Stimulated activated CD8-positive, alpha-beta memory T cell treated with anti-CD3 and anti-CD28 coated beads, Interleukin-4, amount 100 ng/mL, for 48 hours (primary cell): ENCODE measurements at places on chromosomes 2 and 18.

DNA sequence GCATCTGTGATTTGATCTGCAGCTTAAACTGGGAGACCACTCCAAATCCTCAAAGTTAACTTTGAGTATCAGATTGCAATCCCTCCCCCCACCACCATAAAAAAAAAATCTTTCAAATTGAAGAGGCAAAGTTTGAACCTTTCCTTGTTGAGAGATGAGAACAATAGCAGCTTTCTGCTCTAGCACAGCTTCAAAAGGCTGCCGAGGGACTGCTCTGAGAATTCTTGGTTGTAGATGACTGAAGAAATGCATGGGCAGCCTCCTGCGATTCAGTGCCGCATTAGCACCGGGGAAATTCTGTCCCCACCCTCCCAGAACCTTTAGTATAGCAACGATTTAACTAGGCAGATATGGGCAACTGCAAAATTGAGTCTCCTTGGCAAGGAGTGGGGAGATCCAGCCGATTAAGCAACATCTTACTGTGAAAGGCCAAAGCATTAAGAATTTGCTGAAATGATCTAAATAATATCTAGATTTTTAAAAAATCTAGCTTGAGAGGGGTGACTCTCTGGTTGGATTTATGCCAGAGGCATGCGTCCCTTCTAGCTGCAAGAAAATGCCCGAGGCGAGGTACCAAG is 3.9 kb upstream of the SP5 start:
- DNase-seq = no peak

GRCh38 chr2:44330801-44331200 is 30.5 kb downstream of the PREPL start:
- DNase-seq = no peak

GRCh38 chr2:161775971-161776370 is 151.8 kb downstream of the SLC4A10 start:
- no peak for DNase-seq

DNA sequence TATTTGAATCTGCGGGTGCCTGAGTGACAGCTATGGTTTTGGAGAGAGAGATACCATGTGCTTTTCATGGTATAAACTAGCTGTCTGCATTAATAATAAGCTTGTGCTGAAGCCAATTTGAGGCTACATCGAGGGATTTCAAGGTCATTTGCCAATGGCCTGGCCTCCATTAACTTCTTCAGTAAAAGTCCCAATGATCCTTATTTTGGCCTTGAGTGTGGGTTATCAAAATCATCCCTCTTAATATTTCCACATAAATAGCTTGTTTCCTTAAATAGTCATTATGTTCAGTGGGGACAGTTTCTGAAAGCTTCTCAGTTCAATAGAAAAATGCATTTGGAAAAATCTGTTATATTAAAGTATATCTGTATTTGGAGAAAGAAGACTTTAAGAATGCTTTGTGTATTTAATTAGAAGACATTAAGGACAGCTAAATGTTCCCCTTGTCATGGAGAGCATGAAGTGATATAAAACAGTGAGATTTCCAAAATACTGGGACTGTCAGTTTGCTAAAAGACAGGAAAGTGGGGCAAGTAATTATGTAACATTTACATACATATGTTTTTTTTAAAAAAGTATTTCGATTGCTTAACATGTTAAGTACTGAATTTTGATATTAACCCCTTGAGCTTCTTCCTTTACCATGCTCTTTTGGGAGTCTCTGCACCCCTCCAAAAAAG is 355.5 kb upstream of the ZEB2 start:
- no peak for DNase-seq

GRCh38 chr18:38909972-38910371 is 1344.4 kb upstream of the CELF4 start:
- no peak for DNase-seq

GRCh38 chr2:39225567-39225966 is 18.2 kb downstream of the CDKL4 start:
- no peak for DNase-seq

GRCh38 chr2:57434441-57434840 is 612.2 kb upstream of the VRK2 start:
- DNase-seq = no peak

- DNase-seq = no peak
These were observed 79.0 kb upstream of the WDR75 start for GRCh38 chr2:189362283-189362682.

DNA sequence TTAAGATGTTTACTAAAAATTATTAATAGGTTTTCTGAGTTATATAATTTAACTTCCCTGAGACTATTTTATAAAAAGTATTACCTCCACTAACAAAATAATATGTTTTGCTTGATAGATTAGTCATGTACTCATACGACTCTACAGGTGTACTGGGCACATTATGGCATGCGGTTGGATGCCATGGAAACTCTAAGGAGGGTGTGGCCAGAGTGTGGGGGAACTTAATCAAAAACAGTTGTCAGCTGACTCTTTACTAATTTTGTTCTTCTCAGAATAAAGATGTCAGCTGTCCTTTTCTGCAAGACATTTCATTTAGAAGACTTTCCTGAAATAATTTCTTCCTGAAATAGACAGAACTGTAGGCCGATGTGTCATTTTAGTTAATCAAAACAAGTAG is 228.3 kb upstream of the SIX3 start:
- DNase-seq = no peak

- DNase-seq = no peak
These were observed 158.5 kb downstream of the CDCA7 start for GRCh38 chr2:173513107-173513727.

- DNase-seq = no peak
These were observed 803.3 kb upstream of the CELF4 start for GRCh38 chr18:38368886-38369285.

GRCh38 chr2:51953931-51954330 is 922.0 kb upstream of the NRXN1 start:
- no peak for DNase-seq

- no peak for DNase-seq
These were observed 310.4 kb upstream of the SYT4 start for GRCh38 chr18:43587538-43588153.

DNA sequence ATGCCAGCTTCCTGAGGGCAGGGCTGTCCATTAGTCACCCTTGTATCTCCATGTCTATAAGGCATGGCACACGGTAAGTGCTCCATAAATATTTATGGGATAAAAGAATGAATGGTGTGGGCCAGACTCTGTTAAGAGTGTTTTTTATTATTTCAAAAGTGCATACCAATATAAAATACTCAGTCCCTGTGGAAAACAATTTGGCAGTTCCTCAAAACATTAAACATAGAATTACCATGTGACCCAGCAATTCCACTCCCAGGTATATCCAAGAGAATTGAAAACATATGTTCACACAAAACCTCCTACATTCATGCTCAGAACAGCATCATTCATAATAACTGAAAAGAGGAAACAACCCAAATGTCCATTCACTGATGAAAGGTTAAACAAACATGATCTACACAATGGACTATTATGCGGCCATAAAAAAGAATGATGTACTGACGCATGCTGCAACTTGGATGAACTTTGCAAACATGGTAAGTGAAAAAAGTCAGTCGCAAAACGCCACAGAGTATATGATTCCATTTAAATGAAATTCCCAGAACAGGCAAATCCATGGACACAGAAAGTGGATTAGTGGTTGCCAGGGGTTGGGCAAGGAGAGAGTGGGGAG is 69.1 kb upstream of the TCF7L1 start:
- DNase-seq = no peak

GRCh38 chr2:26016012-26016705 is 17.7 kb upstream of the RAB10 start:
- DNase-seq = no peak

DNA sequence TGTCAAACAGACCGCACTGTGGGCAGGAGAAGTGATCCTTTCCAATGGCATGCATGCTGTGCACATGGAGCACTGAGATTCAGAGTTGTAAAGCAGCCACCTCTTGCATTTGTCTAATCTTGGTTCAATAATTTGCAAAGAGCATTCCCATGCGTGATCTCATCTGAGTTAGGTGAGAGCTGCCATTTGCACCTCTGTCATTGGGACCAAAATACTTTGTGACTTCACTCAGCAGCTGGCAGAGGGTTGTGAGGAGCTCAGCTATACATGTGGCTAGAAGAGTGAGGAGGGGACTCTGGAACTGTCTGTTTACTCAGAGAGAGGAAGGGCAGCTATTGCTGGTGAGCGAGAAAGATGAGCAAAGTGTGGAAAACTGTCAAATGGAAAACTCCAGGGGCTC is 265.1 kb upstream of the TNP1 start:
- DNase-seq = no peak

DNA sequence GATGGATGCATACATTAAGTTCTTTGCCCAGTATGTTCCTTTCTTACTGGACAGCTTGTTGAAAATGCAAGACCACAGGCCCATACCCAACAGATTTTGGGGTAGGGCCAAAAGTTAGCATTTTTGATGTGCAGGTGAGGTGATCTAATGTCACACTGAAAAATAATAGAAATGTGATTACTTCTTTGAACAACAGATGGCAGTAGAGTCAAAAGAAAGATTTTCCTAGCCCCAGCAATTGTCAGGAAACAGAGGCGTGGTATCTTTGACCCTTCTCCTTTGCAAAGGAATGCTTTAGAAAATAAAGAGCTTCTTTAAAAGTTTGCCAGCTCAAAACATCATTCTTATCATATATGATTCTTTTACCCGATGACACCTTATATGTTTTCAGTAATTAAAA is 343.6 kb upstream of the SYT4 start:
- DNase-seq = no peak

DNA sequence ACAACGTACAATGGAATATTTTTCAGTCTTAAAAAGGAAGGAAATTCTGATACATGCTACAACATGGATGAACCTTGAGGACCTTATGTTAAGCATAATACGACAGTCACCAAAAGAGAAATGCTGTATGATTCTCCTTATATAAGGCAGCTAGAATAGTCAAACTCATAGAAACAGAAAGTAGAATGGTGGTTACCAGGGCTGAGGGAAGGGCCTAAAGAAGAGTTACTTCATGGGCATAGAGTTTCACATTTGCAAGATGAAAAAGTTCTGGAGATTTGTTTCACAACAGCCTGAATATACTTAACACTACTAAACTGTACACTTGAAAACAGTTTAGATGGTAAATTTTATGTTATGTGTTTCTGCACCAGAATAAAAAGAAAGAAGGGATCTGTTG is 113.3 kb downstream of the GALNT1 start:
- DNase-seq = no peak

DNA sequence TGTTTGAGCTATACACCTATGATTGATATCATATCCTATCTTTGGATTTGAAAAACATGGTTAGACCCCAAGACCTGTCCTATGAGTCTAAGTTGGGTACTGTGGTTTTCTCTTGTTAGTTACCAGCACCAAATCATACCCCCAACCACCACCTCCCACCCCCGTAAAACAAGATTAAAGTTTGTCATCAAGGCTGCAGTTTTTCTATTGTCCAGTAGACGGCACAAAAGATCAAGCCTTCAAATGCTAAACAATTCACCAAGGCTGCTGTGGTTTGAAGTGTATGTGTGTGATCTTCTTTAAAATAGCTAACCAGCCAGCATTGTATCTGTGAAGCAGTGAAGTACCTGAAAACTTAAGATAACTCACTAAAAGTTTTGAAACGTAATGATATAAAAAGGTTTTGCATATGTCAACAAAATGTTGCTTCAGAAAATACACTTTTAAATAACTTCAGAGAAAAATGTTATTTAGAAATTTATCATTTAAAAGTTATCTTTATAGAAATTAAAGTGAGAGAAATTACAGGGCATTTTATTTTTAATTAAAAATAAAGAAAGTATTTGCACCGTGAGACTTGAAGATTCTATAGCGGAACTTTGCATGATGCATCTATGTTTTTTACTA is 5.8 kb upstream of the MEIS1 start:
- DNase-seq = no peak

DNA sequence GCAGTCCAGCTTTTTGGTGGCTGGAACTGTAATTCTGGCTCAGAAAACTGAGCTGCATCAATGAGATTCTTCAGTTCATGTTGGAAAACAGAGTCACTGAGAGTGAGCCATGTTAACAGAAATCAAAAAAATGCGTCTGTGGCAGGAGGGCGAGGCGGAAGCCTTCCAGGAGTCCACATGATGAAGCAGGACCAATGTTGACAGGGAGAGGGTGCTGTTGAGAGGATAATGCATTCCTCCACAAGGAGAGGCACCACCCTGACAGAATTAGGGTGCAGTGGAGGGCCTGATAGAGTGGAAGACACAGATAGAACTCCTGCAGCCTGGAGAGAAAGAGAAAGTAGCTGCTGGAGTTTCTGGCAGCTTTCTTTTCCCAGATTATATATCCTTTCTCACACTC is 111.5 kb downstream of the MGAT5 start:
- DNase-seq = no peak

DNA sequence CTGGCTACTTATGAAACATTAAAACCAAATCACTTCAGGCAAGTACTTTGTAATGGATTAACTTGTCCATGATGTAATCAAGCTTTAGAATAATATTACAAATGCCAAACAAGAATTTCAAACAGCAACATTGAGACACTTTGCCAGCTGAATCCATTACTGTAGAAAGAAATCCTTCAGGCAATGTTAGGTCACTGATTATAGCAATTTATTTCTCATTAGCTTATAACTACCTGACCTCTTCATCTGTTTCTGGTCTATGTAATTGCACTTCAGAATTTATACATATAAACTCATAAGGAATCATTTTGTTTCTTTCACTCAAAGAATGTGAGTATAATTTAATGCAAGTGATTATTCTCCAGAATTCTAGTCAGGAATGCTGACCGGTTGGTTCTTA is 692.6 kb upstream of the TMEFF2 start:
- no peak for DNase-seq

- DNase-seq = no peak
These were observed 105.6 kb downstream of the MAP4K4 start for GRCh38 chr2:101803128-101803527.

- no peak for DNase-seq
These were observed 101.8 kb downstream of the TPO start for GRCh38 chr2:1515073-1515430.

DNA sequence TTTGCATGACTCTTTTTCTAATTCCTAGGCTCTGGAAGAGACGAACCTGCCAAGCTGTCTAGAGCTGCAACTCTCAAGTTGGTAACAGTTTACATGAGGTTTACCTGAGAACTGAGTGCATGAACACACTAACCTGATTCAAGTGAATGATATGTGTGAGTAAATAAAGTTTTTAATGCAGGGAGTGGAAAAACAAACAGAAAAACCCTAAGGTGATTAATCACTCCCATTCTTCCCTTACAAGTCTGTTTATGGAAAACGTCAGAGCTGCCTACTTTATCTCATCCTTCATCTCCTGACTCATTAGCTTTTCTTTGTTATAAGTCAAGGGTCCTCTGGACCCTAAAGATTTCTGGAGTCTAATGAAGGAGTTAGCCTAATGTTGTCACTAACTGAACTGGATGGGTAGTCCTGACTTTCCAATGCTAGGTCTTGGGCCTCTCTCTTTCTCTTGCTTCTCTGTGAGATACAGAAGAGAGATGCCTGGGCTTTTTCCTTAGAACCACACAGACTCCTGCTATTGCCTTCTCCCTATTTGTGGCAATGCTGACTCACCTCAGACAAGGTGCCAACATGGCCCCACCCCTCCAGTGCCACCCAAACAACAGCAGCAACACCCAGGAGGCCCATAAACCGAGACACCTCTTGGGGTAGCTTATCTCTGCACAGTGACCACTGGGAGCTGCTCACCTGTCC is 952.4 kb downstream of the EPHA4 start:
- DNase-seq = no peak

- no peak for DNase-seq
These were observed 34.5 kb downstream of the EMILIN2 start for GRCh38 chr18:2881088-2881839.
